ENCODE measurements at places on chromosomes 12 and 14. TPM values are rescaled to one million over a fixed set of nuclear protein-coding genes. Genes with fewer than 3 reads are reported as not detected.

DNA sequence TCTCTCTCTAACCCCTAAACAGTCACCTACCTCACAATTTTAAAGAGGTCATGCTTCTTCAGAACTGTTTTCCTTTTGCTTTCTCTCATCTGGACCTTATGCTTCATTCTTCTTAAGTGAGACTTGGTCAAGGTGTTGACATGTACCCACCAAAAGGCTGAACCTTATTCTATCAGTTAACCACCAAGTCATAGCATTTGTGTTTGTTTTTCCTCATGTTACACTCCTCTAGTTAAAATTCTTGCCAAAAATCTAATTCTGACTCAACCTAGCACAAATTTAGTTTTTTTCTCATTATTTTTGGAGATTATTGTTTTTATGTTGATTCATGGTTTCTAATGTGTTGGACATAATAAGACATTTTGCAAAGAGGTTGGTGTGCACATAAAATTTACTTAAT, 578.6 kb downstream of the SLC16A7 start:
- no peaks in the 10 kb centered on the region for H3K27me3 ChIP-seq
- H3K27ac ChIP-seq, result no peak overlapping the region
- no peak overlapping the region for H3K4me3 ChIP-seq
- no peak for DNase-seq
- no peaks in the 10 kb centered on the region for H3K36me3 ChIP-seq
- H3K4me1 ChIP-seq, result no peaks in the 10 kb centered on the region

- DNase-seq, result no peak
- no peaks in the 10 kb centered on the region for H3K27me3 ChIP-seq
- peak overlapping the region; percentile 76 for H3K27ac ChIP-seq
- H3K36me3 ChIP-seq, result no peaks in the 10 kb centered on the region
- H3K4me3 ChIP-seq, result peak overlapping the region; percentile 26
- peaks cover 2% of the 10 kb centered on the region for H3K4me1 ChIP-seq
Observed at GRCh38 chr14:68627868-68628604, 164.8 kb downstream of the ZFP36L1 start.

DNA sequence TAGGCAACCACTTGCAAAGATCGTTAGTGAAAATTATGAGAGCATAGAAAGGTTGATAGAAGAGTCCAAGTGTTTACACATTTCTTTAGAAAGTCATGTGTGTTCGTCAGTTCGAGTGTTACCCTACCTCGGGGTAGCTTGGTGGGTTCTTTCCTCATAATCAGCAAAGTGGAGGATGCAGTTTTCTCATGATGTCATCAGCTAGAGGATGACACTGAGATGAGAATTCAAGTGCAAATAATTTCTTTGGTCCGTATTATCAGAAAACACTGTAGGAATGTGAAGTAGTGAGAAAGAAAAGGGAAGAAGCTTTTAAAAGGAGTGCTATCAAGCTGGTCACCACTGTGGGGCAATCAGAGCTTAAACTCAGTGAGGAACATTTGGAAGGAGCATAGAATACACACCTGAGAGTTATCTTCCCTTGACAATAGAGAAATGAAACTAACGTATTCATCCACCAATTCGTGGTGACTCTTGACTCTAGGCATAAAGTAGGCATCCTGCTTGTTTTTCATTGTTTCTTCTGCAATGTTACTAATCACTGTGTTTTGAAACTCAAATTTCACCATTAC, 1340.9 kb upstream of the TMEM132C start:
- H3K4me3 ChIP-seq, result no peak overlapping the region
- H3K36me3 ChIP-seq, result no peaks in the 10 kb centered on the region
- no peak for DNase-seq
- no peaks in the 10 kb centered on the region for H3K27me3 ChIP-seq

DNA sequence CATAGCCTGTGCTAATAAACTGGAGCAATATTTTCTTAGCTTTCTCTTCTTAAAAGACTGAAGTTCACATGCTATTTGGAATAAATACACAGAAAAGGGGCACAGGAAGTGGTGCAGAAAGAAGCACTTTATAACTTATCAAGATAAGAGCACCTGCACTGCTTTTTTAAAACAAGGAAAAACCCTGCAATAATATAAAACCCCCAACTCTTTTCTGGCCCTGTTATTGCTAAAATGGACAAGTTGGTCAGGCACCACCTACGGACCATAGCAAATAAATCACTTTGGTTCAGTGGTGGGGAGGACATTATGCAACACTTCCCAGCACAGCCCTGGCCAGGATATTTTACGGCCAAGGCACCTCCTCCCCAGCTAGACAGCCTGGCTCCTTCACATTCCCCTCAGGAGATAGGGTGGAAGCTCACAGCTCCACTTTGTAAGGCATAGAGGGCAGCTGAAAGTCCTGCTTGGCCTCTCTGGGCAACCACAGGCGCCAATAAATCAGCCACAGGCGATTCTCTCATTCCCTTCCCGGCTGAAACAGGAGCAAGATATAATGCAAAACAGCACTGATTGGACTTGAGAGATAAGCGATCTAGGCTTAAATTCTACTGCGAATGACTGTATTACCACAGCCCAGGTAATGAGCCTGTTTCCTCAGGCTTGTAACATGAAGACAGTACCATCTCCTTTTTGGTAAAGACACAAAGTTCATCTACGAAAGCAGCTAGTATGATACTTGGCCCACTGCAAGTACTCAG, 2.0 kb downstream of the ZBTB25 start:
- no peak for DNase-seq
- H3K27me3 ChIP-seq, result no peaks in the 10 kb centered on the region
- peak overlapping the region; percentile 100 for H3K27ac ChIP-seq
- peak overlapping the region; percentile 86 for H3K4me3 ChIP-seq
- peaks cover 49% of the 10 kb centered on the region for H3K4me1 ChIP-seq
- H3K36me3 ChIP-seq, result no peaks in the 10 kb centered on the region

DNA sequence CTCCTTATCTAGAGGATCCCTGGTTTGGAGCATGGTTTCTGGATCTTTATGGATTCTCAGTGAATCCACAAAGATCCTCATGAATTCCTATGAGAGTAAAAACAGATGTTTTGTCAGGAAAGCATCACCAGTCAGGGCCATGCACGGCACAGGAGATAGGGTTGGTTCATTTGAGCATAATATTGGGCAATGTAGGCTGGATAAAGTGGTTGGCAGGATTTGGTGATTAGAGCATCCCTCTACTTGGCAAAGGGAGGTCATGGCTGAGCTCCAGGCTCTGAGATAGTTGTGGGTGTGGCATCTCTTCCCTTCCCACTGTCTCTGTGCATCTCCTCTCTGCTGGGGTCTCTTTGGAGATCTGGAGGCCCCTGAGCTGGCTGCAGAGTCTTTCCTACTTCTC, 149.8 kb downstream of the DACT1 start:
- H3K27me3 ChIP-seq, result no peaks in the 10 kb centered on the region

- DNase-seq, result no peak
- H3K27ac ChIP-seq, result no peak overlapping the region
- H3K4me3 ChIP-seq, result no peak overlapping the region
- H3K36me3 ChIP-seq, result no peaks in the 10 kb centered on the region
- H3K4me1 ChIP-seq, result no peaks in the 10 kb centered on the region
- no peaks in the 10 kb centered on the region for H3K27me3 ChIP-seq
Observed at GRCh38 chr14:78075033-78075432, 95.1 kb upstream of the NRXN3 start.

- H3K4me1 ChIP-seq, result no peaks in the 10 kb centered on the region
- H3K4me3 ChIP-seq, result no peak overlapping the region
- H3K36me3 ChIP-seq, result no peaks in the 10 kb centered on the region
- no peak overlapping the region for H3K27ac ChIP-seq
Observed at GRCh38 chr12:132236930-132237771, 92.2 kb downstream of the GALNT9 start.

DNA sequence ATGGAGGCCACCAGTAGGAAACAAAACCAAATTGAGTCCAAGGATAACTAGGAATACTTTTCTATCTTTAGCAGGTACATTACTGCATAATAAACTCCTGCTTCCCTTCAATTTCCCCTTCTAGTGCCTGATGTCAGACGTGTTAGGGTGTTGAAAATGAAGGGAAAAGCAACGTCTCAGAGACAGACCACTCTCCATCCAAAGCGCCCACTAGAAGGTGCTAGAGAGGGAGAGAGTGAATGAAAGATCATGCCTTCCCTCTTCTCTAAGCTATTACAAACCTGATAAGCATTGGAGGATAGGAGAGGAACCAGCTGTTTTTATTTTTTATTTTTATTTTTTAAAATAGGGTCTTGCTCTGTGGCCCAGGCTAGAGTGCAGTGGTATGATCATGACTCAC, 64.1 kb downstream of the ZNF641 start:
- no peak overlapping the region for H3K4me3 ChIP-seq
- no peak overlapping the region for H3K27ac ChIP-seq

DNA sequence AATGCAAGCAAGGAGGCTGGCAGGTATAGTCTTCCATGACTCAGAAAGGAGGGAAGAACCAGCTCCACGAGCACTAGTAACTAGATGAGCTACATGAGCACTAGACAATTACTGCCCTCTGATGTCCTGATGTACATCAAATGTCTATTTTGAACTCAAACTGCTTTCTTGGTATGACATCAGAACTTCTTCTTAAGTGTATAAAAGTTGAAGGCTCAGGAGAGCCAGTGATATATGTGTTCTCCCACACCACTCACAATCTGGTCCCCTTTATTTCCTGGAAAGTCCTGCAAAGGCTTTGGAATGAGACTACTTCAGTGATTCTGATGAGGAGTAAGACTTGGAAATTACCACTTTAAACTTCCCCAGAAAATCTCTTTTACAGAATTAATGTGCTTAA, 18.5 kb upstream of the DHRS7 start:
- H3K27me3 ChIP-seq, result no peaks in the 10 kb centered on the region
- peak; percentile 30 for DNase-seq
- peaks cover 8% of the 10 kb centered on the region for H3K4me1 ChIP-seq
- H3K27ac ChIP-seq, result no peak overlapping the region
- H3K4me3 ChIP-seq, result peak overlapping the region; percentile 33

DNA sequence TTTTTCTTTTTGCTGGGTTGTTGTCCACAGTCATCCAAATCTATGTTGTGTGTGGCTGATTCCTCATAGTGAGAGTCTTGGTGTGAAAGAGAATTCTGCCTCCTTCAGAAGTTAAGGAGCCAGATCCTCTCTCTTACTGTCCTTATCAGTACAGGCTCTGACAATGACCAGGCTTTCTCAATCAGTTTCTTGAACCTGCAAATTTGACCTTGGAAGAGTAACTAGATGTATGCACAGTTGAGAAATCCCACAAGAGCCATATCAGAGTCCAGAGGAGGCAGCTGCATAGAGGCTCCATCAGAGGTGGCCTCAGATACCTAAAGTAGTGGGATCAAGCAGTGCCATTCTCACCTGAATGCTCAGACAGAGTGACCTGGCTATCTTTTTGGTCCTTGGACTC, 5.5 kb upstream of the GALC start:
- DNase-seq, result no peak
- H3K4me3 ChIP-seq, result no peak overlapping the region
- peak overlapping the region; percentile 59 for H3K27ac ChIP-seq
- no peaks in the 10 kb centered on the region for H3K36me3 ChIP-seq

DNA sequence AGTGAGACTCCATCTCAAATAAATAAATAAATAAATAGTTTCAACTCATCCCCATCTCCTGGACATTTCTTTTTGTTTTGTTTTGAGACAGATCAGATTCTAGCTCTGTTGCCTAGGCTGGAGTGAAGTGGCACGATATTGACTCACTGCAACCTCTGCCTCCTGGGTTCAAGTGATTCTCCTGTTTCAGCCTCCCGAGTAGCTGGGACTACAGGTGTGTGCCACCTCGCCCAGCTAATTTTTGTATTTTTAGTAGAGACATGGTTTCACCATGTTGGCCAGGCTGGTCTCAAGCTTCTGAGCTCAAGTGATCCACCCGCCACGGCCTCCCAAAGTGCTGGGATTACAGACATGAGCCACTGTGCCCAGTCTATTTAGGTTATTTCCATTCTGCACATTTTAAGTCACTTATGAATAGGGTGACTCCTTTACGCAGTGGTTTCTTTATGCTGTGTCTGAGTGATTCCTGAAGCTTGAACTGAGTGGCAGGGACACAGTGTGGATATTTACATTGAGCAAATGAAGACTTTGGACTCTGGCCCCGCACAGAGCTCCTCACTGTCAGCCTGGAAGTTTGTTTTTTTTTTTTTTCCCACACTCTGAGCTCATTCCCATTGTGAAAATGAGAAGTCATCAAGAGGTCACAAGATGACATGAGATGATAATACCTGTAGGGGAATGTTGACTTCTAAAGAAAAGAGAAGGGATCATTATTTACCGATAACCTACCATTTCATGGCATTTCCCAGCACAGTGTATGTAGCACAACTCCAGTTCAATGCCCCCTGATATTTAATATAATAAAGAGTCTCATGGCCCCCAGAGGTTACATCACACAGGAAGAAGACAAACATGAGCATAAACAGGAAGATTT, 72.6 kb downstream of the TBX3 start:
- H3K4me3 ChIP-seq, result no peak overlapping the region
- H3K4me1 ChIP-seq, result no peaks in the 10 kb centered on the region
- no peak for DNase-seq
- H3K27ac ChIP-seq, result no peak overlapping the region
- peaks cover 5% of the 10 kb centered on the region for H3K27me3 ChIP-seq
- H3K36me3 ChIP-seq, result no peaks in the 10 kb centered on the region

DNA sequence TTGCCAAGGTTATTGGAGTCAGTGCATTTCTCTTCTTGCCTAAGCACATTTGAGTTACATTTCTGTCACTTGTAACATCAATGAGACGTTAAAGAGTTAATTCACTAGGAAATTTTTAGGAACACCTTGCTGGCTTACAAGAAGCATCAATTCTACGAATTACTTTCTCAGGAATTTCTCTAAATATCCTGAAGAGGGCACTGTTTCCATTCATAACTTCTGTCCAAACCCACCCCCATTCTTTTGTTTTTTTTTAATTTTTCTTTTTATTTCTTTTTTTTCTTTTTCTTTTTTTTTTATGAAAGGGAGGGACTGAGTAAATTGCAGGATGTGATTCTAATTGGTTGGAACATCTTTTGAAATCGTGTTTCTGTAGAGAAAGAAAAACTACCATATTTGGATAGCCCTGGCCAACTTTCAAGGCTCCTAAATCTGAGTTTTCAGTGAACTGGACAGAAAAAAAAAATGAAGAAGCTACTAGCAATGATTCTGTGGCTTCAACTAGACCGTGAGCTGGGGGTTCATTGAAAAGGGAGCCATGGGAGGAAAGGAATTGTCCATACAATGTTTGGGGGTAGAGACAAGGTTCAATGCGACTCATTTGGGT, 285.3 kb downstream of the DAD1 start:
- DNase-seq, result no peak
- no peak overlapping the region for H3K27ac ChIP-seq
- no peaks in the 10 kb centered on the region for H3K4me1 ChIP-seq
- no peaks in the 10 kb centered on the region for H3K36me3 ChIP-seq
- no peak overlapping the region for H3K4me3 ChIP-seq

TSPAN11 gene
- total RNA-seq, result 16.6 TPM

LMNTD1 gene
- total RNA-seq, result not detected

MORN3 gene
- total RNA-seq, result 1.0 TPM

SYNE3 gene
- total RNA-seq, result 11.1 TPM

FAM186B gene
- total RNA-seq, result 0.20 TPM

SNRPF gene
- total RNA-seq, result 16.4 TPM

PLEKHG7 gene
- total RNA-seq, result 0.23 TPM
